ENCODE measurements at places on chromosomes 11 and 22.

DNA sequence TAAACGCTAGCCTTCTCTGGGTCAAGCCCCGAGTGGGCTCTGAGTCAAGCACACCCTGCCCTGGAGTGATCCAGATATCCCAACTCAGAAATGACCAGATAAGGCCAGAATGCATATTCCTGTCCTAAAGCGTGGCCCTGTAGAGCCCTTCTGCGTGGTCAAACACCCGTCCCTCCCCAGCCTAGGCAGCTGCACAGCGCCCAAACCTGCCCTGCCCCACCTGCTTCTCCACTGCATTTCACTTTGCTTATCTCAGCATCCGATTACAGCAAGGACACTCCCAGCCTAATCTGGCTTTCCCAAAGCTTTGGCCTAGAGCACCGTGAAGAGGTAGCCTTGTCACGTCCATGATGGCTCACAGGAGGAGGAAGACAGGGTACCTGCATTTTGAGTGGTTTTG, 11.9 kb upstream of the TMPRSS4 start:
- DNase-seq, result no peak

GRCh38 chr11:48079596-48079995, 99.2 kb downstream of the PTPRJ start:
- DNase-seq, result no peak

DNA sequence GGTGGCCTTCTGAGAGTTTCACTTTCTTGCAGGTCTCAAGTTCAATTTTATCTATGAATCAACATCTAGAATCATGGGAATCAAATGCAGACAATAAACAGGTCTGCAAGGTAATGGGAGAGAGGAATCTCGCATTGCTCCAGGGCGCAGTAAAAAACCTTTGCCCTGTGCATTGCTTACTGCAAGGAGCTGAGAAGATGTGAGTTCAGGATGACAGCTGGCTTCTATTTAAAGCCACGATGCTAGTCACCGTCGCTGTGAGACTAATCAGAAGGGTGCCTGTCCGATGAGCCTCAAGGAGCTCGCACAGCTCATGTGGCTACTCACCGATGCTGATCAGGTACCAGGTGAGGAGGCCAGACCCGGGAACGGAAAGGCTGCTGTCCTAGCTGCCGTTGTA, 30.2 kb upstream of the APOA1 start:
- DNase-seq, result no peak

- DNase-seq, result no peak
Measured at GRCh38 chr22:48432781-48433518, 1394.7 kb downstream of the BRD1 start.

DNA sequence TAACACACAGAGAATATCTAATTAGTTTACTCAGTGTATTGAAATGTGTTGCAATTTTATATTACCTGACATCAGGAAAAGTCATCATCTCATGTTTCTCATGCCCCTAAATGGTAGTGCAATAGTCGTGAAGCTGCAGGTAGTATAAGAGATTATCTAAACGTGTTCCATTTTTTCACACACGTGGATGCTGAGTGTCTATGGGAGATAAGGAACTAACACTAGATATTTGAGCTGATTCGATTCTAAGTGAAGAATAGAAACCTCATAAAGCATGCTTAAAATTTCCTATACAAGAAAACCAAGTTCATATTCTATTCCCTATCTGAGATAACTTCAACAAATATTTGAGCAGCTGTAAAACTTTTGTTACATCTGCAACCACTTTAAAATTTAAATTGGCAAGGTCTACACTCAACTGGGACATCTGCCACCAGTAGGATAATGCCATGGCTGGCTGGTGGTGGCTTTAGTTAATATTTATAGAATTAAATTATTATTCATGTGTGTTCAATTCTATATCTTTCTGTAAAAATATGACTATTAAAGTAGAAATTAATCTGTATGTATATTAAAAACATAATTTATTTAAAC, 388.8 kb downstream of the LUZP2 start:
- DNase-seq, result no peak

- DNase-seq, result no peak
Measured at GRCh38 chr11:93567401-93567895, 24.3 kb upstream of the SMCO4 start.

DNA sequence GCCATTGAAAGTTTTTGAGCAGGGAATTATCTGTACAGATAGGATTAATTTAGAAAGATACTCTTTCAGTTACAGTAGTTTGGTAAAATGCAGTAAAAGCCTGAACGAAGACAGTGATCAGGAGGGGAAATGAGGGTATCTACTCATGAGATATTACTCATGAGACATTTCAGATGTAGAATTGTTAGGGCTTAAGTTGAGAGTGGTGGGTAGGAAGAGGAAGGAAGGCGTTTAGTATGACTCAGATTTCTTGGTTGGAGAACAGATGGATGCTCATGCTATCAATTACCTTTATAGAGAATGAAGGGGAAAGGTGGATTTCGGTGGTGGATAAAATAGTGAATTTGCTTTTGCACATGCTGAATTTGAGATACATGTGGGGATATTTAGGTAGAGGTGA, 15.8 kb downstream of the CCDC81 start:
- no peak for DNase-seq

GRCh38 chr11:82756765-82757639, 23.3 kb upstream of the FAM181B start:
- DNase-seq, result no peak

GRCh38 chr22:48370508-48371325, 1457.0 kb downstream of the BRD1 start:
- no peak for DNase-seq

DNA sequence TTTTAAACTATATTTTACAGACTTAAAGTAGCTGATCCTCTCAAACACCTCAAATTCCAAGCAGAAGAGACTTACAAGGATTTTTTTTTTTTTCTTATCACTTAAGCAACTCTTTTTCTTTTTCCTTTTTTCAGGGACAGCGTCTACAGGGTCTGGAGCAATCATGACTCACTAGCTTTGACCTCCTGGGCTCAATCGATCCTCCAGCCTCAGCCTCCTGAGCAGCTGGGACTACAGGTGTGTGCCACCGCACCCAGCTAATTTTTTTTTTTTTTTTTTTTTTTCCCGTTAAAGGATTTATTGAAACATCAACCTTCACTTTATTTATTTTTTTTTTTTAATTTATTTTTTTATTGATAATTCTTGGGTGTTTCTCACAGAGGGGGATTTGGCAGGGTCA, 4.5 kb upstream of the MACROD1 start:
- no peak for DNase-seq

DNA sequence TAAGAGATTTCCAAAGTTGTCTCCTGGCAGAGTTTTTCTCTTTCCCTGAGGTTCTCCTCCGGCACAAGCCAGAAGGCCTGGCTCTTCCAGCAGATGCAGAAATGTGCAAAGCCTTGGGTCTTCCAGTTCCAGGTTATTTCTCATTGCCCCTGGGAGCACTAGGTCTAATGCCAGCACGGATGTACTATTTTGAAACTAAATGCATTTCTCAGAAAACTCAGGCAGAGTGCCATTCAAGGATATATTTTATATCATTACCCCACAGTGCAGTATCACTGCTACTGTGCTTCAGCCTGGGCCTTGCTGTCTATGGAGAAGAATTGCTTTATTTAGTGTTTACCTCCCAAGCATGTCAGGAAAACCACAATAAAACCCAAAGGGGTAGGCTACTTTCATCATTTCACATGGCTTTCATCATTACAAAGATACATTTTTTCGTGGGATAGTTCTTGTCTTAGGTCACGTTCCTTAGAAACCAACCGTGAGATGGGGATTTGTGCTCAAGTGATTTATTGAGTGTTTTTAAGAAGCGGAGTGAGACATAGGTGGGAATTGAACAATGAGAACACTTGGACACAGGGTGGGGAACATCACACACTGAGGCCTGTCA, 22.4 kb upstream of the FZD4 start:
- DNase-seq, result no peak

DNA sequence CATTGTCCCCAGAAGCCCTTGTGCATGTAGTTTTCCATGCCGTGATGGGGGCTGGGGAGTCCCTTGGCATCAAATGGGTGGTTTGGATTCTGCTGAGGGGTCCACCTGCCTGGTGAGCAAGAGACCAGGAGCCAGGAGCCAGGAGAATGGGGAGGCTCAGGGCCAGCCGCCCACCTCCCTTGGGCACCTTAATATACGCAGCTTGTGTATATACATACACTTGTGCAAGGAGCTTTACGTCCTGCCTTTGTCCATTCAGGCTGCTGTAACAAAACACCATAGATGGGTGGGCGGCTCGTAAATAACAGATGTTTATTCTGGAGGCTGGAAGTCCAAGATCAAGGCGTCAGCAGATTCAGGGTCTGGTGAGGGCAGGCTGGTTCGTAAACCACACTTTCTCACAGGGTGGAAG, 62.5 kb downstream of the SMIM38 start:
- no peak for DNase-seq

- no peak for DNase-seq
Measured at GRCh38 chr22:46473021-46473779, 64.2 kb downstream of the CELSR1 start.

DNA sequence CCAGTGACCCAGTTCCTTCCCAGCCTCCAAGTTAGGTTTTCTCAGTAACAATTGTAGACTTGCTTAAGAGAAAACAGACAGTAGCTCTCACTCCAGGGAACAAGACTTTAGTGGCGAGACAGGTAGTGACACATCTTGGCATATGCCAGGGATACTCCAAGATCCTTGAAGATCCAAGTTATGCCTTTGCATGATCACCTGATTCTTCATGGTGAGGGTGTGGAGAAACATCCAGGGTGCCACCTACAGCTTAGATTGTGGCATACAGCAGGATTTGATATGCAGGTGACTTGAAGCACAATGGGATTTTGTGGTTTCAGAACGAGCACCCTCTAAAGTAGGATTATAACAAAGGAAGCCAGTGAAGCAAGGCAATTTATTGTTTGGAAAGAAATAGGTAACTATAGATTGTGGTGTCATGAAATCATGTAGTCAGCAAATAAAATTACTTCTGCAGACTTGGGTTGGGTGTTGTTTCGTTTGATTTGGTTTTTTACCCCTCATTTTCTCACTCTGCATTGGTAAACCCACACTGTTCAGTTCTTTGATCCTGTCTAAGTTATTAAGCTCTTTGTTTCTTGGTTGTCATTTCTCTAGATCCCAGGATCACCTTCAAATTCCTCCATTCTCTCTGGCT, 9.2 kb downstream of the POU2AF3 start:
- DNase-seq, result no peak

- DNase-seq, result no peak
Measured at GRCh38 chr11:30635401-30635989, 49.3 kb upstream of the MPPED2 start.

All from stimulated activated CD8-positive, alpha-beta memory T cell treated with anti-CD3 and anti-CD28 coated beads, Interleukin-2, amount 100 ng/mL, for 48 hours (primary cell).